ENCODE measurements at places on chromosomes 3 and 15.

DNA sequence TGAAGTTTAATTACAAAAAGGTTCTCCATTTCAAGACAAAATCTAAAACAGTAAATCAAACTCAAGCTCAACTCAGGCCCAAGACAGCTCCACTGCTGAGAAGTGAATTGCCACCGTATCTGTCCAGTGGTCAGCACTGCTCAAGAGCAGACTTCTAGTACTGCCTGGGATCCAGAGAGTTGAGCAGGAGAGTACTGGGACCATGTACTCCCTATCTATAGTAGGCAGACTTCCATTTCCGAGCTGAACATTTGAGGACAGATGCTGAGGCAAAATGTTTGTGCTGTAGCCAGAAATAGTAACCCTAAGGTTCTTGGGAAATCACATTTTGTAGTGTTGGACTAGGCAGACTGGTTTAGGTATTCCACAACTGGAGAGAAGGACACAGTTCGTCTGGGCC lies 44.1 kb downstream of the MRPL3 start:
- no peak for DNase-seq

GRCh38 chr3:126431103-126431534 lies 36.4 kb downstream of the CFAP100 start:
- no peak for DNase-seq

DNA sequence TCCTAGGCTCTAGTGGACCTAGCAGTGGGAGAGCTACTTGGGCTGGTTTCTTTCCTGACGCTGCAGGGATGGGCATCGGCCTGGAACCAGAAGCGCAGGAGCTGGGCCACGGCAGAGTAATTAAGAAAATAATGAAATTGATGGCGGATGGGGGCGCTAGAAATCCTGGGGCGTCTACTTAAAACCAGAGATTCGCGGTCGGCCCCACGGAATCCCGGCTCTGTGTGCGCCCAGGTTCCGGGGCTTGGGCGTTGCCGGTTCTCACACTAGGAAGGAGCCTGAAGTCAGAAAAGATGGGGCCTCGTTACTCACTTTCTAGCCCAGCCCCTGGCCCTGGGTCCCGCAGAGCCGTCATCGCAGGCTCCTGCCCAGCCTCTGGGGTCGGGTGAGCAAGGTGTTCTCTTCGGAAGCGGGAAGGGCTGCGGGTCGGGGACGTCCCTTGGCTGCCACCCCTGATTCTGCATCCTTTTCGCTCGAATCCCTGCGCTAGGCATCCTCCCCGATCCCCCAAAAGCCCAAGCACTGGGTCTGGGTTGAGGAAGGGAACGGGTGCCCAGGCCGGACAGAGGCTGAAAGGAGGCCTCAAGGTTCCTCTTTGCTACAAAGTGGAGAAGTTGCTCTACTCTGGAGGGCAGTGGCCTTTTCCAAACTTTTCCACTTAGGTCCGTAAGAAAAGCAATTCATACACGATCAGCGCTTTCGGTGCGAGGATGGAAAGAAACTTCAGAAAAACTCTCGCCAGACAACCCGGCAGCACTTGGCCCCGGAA lies 6.1 kb downstream of the SOX14 start:
- no peak for DNase-seq

DNA sequence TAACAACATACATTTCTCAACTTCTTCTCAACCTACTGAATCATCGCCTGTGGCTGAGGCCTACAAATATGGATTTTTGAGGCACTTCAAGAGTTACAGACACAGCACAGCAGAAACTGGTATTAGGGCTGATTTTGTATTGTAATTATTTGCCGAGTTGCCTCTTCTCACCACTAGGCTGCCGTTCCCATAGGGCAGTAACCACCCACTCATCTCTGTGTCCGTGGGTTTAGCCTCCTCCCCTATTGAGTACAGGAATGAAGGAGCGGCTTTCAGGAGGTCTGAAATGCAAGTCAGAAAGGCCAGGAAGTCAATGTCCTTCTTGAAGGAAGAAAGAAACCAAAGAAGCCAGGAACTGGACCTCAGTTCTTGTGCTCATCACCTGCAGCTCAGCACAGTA lies 220.8 kb downstream of the MTHFS start:
- DNase-seq = no peak

GRCh38 chr15:63815796-63816533 lies 17.8 kb downstream of the HERC1 start:
- DNase-seq = no peak

DNA sequence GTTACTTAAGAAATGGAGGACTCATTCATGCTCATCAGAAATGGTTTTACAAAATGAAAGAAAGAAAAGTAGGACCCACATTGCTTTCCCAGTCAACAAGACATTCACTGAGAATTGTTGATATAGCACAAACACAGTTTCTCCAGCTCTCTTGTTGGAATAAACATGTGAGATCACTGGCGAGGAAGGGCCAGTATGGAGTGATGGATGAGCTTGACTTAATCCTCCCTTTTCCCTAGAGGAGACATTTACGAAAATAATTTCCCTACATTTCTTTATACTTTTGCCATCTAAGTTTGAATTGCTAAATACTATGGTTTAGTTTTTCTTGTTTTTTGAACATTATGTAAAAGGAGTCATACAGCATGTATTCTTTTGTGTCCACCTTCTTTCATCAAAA lies 15.9 kb upstream of the UBE3A start:
- DNase-seq = no peak

DNA sequence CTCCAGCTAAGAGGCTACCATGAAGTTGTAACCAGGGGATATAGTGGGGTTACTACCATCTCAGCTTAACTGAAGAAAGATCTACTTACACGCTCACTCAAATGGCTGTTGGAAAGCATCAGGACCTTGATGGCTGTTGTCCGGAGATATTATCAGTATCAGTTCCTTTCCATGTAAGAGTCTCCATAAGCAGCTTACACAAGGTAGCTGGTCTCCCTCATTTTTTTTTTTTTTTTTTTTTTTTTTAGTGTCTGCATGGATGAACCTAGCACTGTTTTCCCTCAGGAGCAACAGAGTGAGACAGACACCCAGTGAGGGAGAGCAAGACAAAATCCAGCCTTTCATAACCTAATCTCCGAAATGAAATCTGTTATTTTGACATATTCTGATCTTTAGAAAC lies 230.9 kb downstream of the CADM2 start:
- DNase-seq = no peak

DNA sequence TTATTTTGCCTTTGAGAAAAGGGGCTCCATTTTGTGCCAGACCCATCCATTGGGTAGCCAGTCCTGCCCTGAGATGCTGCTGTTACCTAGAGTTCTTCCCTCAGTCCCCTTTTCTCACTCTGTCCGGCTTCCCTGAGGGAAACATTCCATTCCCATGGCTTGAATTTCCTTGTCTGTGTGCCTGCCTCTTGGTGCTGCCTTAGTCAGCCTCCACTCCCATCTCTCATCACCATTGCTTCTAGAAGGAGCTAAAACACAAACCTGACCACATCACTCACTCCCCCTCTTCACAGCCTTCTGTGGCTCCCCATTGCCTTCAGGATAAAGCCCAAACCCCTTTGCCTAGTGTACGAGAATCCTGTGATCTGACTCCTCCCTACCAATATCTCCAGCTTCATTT lies 25.2 kb upstream of the C2CD4B start:
- DNase-seq = no peak

DNA sequence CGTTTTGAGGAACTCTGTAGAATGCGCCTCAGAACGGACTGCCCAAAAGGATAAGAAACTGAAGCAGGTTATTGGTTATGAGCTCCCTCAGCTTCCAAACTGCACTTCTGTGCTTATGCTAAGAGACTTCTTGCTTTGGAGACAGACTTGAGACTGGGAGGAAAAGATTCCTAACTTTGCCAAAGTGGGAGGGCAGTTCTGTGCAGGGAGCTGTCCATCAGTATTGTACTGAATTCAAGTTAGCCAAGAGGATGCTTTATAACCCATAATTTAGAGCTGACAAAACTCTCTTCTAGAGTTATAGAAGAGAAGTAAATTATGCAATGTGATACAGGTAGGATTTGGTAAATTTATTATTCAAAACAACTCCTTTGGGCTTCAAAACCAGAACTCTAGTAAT lies 519.8 kb upstream of the GBE1 start:
- DNase-seq = no peak

- no peak for DNase-seq
Measured at GRCh38 chr3:167469381-167469780, 4.5 kb downstream of the SERPINI2 start.

- DNase-seq = no peak
Measured at GRCh38 chr15:34122771-34123183, 20.9 kb downstream of the PGBD4 start.

- no peak for DNase-seq
Measured at GRCh38 chr3:71260782-71261181, 322.7 kb downstream of the FOXP1 start.

- no peak for DNase-seq
Measured at GRCh38 chr3:9021271-9022009, 58.2 kb upstream of the RAD18 start.

GRCh38 chr3:124986192-124987143 lies 51.9 kb upstream of the MUC13 start:
- DNase-seq = no peak

DNA sequence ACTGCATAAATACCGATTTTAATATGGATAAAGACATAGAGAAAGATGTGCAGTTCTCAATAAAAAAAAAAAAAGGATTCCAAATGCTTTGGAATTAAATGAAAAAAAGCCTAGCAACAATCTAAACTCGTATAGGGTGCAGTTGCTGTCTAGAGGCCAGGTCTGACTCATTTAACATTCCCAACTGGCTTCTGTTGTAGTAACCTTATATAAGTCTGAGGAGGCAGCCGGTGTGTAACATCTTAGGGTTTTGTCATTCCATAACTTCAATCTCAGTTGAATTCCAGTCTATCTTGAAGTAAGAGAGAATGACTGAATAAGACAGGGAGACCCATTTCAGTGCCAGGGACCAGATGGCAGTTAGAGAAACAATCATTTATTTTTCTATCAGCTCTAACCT lies 6.5 kb downstream of the PDCD10 start:
- DNase-seq = no peak

- no peak for DNase-seq
Measured at GRCh38 chr3:69697381-69697780, 41.9 kb upstream of the MITF start.

DNA sequence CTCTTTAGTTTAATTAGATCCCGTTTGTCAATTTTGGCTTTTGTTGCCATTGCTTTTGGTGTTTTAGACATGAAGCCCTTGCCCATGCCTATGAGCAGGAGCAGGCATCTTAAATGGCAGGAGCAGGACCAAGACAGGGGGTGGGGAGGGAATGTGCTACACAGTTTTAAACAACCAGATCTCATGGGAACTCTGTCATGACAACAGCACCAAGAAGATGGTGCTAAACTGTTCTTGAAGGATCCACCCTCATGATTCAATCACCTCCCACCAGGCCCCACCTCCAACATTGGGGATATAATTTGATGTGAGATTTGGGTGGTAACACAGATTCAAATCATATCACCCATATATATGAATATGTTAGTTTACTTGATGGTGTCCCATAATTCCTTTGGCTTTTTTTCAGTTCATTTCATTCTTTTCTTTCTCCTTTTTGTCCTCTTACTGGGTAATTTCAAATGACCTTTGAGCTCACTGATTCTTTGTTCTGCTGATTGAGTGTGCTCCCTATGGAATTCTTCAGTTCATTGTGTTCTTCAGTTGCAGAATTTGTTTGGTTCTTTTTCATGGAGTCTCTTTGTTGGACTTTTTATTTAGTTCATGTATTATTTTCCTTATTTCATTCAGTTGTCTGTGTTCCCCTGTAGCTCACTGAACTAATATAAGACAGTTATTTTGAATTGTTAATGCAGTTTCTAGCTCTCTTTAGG lies 62.6 kb downstream of the DOCK3 start:
- no peak for DNase-seq

DNA sequence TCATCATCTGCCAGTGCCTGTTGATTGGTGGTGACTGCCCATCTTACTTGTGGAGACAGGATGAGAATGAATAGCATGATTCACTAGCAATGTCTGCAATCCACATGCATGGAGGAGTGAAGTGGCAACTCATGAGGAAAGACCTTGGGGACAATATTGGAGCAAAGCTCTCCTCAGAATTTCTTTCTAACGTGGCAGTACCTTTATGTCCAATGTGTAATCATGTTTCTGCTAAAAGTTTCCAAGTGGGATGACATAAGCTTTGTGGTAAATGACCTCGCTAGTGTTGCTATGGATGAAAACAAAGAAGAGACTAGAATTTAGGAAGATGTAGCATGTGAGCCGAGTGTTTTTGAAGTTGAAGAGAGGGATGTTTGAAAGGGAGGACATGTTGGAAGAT lies 117.8 kb downstream of the CPNE4 start:
- DNase-seq = no peak

- no peak for DNase-seq
Measured at GRCh38 chr15:99170476-99171065, 65.7 kb downstream of the SYNM start.

DNA sequence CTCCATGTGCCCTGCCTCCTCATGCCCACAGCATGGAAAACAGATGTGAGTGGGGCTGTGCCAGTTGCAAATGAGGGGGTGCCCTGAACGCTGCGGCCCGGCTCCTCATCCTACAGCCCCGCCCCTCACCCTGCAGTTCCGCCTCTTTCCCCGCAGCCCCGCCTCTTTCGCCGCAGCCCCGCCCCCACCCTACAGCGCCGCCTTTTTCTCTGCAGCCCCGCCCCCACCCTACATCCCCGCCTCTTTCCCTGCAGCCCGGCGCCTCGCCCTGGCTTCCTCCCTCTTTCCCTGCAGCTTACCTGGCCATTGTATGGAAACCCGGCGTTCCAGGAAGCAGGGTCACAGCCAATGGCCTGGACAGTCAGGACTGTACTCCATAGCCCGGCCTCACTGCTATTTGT lies 284.9 kb downstream of the TLE3 start:
- no peak for DNase-seq

DNA sequence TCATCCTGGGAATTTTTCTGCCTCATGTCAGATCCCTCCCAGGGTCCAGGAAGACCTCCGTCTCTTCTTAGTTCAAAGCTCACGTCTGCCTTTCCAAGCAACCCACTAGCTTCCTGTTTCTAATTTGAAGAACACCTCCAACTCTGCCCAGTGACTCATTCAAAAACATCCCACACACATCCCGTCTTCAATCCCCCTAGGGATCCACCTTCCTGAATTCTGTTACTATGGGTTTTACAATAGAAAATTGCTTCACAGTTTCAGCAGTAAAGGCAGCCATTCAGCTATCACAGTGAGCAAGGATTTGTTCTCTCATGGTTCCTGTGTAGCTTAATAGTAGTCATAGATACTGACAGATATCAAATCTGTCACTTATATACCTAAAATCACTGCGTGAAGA lies 308.3 kb upstream of the CCDC54 start:
- no peak for DNase-seq

DNA sequence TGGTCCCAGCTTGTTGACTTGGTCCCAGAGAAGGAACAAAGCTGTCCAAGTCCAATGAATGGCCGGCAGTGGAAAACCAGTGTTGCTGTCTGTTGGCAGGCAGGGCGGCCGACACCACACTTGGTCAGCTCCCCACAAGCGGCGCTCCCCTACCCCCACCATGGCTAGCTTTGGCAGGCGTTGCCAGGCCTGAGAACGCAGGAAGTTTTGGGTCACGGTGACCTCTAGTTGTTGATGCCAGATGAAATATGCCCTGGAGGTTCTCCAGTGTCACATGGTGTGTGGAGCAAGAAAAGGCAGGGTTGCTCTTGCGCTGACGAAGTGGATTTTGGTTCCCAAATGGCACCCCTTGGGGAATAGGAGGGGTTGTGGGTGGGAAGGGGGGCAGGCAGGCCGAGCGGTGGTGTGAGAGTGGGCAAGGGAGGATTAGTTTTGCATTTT lies 72.7 kb upstream of the TPRG1 start:
- no peak for DNase-seq
